Activated CD8-positive, alpha-beta memory T cell treated with anti-CD3 and anti-CD28 coated beads for 4 hours (primary cell): ENCODE measurements at places on chromosomes 11 and 22.

DNA sequence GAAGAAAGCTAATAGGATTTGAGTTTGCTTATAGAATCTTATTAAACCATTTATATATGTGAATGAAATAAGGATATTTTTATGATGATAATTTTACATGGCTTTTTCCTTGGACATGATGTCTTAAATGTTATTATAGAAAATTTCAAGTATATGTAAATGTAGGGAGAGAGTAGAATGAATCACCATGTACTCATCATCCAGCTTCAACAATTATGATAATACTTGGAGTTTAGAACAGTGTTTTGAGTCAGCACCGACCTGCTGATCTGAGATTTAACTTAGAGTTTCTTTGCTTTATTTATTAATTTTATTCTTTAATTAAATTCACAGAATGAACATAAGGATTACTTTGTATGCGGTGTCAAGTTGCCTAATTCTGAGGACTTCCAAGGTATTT, 193.5 kb downstream of the UVRAG start:
- no peak for DNase-seq

DNA sequence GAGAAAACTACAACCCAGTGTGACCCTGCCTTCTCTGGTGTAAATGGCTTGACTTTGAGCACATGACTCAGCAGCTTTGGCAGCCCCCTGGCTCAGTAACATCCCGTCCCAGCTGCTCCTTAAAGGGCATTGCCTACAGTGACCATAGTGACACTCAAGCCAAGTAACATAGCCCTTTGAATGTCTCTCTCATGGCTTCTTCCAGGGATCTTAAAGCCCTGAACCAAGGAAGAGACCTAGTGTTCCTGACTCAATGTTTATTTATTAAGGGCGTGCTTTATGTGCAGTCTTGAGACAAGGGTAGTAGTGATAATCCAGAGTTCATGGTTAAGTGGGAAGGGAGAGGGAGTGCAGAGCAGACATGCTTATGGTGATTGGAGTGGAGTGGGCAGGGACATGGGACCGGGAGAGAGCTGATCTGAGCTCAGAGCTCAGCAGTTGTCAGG, 125.7 kb downstream of the PARVA start:
- DNase-seq: no peak

GRCh38 chr11:78532991-78533390, 41.7 kb downstream of the NARS2 start:
- no peak for DNase-seq

DNA sequence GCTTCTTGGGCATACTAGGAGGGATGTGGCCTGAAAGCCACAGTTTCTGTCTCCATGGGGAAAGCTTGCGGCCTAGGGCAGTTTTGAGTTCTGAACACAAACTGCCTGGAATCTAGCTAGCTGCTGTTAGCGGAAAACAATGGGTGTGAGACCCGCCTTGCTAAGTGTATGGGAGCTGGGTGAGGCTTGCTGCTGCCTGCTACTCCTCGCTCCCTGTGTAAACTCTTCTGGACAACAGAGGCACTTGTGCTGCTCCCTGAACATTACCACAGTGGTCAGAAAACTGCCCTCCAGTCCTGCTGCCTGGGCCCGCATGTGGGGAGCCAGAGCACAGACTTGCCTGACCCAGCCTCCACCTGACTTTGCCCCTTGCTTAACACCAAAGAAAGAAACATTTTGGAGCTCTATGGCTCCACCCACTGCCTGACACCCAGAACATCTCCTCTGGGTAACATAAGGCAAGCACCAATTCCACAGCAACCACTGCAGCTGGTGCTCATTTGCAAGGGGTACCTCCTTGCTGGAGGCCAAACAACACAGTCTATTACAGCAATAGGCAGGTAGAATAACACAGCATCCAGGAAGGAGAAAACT, 766.3 kb upstream of the RAG2 start:
- no peak for DNase-seq

DNA sequence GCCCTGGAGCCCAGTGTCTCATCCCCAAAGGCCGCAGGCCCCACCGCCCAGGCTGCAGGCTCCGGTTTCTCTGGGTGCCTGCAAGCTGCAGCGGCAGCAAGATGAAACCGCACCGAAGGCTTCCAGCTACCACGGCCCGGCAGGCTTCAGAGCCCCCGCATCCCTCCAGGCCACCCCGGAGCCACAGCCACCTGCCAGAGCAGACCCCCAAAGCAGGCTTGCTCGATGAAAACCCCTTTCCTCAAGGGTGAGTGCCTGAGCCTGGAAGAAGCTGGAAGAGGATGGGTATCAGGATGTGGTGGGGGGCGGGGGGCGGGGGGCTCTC, 24.5 kb upstream of the GNB1L start:
- no peak for DNase-seq

GRCh38 chr11:27640954-27641353, 59.3 kb downstream of the BDNF start:
- no peak for DNase-seq

GRCh38 chr22:17994424-17995108, 29.8 kb downstream of the MICAL3 start:
- DNase-seq: no peak

- DNase-seq: peak; percentile 2
Measured at GRCh38 chr11:112453601-112454577, 193.2 kb upstream of the PLET1 start.

DNA sequence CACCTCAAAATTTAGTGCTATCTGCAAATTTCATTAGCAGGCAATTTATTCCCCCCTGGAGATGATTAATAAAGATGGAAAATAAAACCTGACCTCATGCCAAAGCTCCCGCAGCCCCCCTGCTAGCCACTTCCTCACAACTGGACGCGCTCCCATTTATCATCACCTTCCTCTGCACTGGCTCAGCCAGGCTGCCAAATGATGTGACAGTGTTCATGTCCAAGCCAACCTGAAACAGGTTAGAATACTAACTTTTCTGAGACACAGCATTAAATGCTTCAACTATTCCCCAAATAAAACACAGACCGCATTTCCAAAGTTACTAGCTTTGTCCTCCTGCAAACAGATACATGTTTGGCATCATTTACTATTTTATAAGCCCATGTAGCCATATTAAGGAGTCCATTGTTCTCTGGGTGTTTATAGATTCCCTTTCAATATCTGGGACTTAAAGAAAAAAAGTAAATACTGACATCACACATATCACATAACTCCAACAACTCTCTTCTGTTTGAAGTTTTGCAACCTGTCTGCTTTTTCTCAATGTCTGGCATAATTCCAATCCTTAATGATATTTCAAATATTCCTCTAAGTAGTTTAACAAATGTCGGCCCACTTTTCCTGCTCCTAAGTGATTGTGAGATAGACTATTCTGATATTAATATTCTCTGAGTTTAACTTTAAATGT, 829.7 kb upstream of the FAT3 start:
- DNase-seq: no peak

- DNase-seq: no peak
Measured at GRCh38 chr11:107876141-107876540, 17.6 kb upstream of the SLC35F2 start.

- peak; percentile 16 for DNase-seq
Measured at GRCh38 chr11:14974515-14975251, 2.5 kb upstream of the CALCA start.

DNA sequence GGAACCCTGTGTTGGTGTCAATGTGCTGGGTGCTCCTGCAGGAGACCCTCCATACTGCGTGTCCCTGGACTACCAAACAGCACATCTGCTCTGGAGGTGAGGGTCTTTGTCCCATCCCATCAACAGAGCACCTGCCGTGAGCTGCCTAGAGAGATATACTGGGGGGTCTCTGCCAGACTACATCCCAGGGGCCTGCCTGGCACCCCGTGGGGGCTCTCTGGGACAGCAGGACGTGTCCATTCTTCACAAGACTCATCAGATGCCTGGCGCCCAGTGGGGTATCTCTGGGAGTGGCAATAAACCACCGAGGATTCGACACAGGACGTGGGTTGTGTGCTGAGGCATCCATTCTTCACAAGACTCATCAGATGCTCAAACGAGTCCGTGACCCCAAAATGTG, 42.7 kb downstream of the SHANK2 start:
- DNase-seq: no peak

DNA sequence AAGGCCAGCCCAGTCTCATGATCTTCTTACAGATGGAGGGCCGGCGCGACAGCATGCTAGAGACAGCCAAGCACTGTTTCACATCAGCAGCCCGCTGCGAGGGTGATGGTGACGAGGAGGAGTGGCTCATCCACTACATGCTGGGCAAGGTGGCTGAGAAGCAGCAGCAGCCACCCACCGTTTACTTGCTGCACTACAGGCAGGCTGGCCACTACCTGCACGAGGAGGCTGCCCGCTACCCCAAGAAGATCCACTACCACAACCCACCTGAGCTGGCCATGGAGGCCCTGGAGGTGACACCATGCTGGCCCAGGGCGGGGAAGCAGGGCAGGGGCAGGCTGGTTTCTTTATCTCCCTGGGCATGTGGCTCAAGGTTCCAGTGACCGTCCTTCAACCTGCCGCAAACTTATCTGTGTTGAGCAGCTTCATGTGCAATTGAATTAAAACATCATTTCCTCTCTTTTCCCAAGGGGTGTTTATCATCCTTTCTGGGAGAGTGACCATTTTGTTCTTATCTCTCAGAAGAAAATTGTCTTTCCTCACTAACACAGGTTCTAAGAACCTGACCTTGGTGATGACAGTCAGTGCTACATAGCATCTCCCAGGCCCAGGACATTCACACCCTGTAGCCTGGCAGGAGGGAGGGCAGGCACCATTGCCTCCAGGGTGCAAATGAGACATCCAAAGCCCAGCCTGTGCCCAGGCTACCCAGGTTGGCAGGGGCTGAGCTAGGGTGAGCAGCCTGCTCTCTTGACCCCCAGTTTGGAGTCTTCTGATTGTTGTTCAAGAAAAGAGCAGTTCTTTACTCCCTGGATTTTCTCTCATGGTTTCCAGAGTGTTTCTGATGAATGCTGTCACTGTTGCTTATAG, 80.7 kb downstream of the CABIN1 start:
- no peak for DNase-seq

DNA sequence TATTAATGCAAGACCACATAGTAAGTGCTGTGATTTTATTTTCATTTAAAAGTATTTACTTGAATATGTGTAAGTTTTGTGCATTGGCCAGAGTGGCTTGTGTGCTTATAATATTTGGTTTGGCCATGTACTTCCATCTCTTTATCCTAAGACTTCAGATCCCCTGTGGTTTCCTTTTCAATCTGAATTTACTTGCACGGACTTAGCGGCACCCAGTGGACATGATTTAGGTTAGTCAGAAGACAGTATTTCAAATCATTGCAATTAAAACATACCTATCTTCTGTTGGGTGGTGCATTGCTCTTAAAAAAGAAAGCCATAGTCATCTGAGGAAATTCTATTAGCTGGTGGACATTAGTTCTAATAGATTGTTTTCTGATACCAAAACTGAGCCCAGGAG, 30.7 kb downstream of the PIWIL4 start:
- no peak for DNase-seq

DNA sequence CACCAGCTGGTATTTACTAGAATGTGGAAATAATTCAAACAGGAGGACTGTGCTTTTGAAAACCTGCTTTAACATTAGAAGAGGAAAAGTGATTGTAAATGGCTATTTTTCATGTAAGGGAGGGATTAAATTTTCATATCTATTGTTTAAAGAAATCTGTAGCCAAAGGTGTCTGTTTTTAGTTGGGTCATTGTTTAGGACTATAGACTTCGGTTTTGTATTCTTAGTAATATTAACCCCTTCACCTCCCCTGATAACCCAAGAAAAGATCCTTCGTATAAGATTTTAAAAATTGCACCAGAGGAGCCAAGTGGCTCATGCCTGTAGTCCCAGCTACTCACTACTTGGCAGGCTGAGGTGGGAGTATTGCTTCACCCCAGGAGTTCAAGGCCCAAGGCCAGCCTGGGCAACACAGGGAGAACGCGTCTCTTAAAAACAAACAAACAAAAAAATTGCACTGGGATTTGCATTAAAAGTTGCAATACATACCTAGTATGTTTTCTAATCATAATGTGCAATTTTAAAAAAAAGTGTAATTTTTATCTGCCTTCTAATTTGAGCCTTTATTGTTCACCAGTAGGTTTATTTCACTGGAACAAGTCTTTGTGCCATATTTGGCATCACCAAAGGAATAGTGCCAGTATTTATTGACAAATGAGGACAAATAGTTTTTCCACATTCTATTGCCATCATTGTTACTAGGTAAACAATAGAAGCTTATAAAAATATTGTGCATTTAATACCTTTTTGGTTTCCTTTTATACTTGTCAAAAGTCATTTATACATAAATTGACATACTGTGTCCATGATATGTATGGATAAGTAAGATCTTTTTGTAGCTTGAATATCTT, 34.3 kb downstream of the MTMR3 start:
- DNase-seq: no peak

GRCh38 chr11:30479899-30480298, 106.3 kb downstream of the MPPED2 start:
- DNase-seq: no peak

DNA sequence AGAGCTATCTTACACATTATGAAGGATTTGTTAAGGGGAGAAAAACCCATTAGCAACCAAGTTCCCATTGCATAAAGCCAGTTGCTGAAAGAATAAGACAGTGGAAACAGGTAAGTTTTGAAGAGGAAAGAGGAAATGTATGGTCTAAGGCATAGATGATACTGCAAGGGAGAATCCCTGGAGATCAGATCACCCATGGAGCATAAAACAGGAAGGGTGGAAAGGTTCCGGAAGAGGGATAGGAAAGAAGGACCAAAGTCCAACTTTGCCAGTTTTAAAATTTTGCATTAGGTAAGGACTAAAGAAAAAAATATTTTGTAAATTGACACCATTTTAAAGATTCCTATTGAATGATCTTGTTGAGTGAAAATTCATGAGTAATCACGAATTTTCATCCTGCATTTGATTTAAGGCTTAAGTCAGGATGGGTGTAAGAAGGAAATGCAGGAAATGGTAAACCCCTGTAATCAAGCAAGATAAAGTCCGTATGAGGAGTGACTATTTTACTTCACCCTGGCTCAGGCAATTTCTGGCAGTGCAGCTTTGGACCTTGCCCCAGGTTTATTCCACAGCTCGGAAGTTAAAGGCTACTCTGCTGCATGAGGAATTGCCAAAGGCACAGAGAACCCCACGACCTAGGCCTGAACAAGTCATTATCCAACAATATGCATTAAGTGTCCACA, 70.9 kb downstream of the CCDC34 start:
- DNase-seq: no peak

DNA sequence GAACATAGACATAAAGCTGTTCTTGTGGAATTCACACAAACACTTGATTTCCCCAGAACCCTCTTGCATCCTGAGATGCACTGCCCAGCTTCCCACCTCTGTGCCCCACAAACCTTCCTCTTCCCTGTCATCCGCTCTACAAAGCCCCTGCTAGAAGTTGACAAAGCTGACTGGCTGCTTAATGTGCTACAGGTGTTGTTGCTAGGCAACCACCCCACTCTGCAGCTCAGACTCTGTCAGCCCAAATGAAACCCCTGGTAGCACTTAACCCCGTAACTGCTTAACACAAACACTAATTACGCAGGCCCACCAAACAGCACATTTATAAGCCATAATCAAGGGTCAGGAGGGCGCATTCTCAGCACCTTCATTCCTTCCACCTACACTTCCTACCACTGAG, 172.0 kb upstream of the CADM1 start:
- no peak for DNase-seq
